T-helper 17 cell (primary cell): ENCODE measurements at places on chromosomes 7 and 10. TPM values are rescaled to one million over a fixed set of nuclear protein-coding genes. Genes with fewer than 3 reads are reported as not detected.

DNA sequence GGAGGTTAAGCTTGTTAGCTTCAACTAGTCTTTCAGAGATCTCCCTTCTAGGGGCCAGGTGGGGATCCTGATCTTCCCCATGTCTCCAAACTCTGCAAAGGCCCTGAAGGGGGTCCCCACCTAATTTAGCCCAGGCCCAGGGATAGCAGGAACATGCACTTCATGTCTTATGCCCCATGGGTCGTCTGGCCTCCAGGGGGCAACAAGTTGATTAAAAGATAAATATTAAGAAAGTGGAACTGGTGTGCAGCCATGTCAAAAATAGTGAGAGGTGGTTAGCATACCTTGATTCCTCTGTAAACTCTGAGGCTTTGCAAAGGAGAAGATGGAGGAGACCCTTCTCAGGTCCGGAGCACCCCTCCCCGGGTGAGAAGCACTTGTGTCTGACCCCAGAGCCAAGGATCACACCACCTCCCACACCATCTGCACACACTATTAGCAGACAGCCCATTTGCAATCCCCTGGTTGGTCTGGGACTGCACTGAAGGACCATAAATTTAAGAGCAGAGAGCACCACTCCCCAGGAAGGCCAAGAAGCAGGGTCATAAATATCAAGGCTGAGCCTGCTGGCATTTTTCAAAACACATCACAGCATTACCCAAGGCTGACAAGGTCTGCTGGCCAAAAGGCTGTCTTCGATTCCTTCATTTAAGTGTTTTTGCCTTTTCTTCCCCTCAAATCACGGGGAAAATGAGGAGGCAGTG is 44.2 kb upstream of the LRRC18 start:
- H3K4me3 ChIP-seq = no peak overlapping the region
- H3K27me3 ChIP-seq = peaks cover 12% of the 10 kb centered on the region

GRCh38 chr7:137931823-137932222 is 70.1 kb downstream of the CREB3L2 start:
- no peak for DNase-seq
- no peaks in the 10 kb centered on the region for H3K27me3 ChIP-seq
- H3K4me1 ChIP-seq = peaks cover 46% of the 10 kb centered on the region
- no peak overlapping the region for H3K4me3 ChIP-seq
- peaks cover 9% of the 10 kb centered on the region for H3K36me3 ChIP-seq

- peaks cover 13% of the 10 kb centered on the region for H3K4me1 ChIP-seq
- no peaks in the 10 kb centered on the region for H3K36me3 ChIP-seq
- H3K27me3 ChIP-seq = peaks cover 2% of the 10 kb centered on the region
- no peak overlapping the region for H3K4me3 ChIP-seq
Measured at GRCh38 chr10:79020605-79021004, 48.2 kb upstream of the ZMIZ1 start.

DNA sequence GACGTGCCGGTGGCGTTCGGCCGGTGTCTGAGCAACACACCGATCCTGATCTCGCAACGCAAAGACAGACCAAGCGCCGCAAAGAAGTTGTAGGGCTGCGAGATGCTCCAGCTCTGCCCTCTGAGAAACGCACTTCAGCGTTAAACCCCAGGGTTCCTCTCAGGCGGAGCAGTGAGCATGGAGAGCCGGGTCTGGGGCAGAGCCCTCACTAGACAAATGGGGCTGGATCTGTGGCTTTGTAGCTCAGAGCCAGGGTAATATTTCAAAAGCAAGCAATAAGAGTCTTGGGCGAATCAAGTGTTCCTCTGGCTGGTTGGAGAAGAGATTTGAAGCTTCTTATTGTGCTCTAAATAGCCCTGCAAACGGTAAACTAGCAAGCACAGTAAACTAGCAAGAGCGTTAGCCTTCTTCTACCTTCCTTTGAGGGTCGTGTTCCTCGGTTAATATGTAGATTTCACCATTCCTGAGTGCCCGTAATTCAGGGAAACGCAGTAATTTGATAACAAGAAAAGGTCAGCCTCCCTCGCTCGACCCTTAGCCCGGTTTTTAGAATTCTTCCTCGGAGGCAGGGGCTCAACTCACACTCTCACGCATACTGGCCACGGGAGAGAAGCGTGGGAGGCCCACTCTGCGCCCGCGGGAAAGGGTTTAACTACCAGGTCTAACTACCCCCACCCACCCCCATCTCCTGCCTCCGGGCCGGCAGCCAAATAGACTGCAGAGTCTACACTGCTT is 6.7 kb downstream of the SKAP2 start:
- H3K4me3 ChIP-seq = peak overlapping the region; percentile 57
- H3K27ac ChIP-seq = no peak overlapping the region
- peaks cover 38% of the 10 kb centered on the region for H3K27me3 ChIP-seq

- DNase-seq = no peak
- no peak overlapping the region for H3K27ac ChIP-seq
- H3K4me3 ChIP-seq = no peak overlapping the region
- peaks cover 22% of the 10 kb centered on the region for H3K4me1 ChIP-seq
Measured at GRCh38 chr7:135493362-135493761, 16.5 kb downstream of the CNOT4 start.

DNA sequence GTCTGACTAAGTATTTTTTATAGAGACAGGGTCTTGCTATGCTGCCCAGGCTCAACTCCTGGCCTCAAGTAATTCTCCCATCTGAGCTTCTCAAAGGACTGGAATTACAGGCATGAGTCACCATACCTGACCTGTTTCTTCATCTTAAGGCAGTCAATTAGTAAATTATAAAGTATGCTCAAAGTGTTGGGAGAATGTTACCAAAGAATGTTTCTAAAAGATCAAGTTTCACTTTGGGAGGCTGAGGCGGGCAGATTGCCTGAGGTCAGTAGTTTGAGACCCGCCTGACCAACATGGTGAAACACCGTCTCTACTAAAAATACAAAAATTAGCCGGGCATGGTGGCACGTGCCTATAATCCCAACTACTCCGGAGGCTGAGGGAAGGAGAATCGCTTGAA is 117.0 kb downstream of the ALOX5 start:
- H3K36me3 ChIP-seq = peaks cover 7% of the 10 kb centered on the region
- no peak for DNase-seq
- no peak overlapping the region for H3K4me3 ChIP-seq

DNA sequence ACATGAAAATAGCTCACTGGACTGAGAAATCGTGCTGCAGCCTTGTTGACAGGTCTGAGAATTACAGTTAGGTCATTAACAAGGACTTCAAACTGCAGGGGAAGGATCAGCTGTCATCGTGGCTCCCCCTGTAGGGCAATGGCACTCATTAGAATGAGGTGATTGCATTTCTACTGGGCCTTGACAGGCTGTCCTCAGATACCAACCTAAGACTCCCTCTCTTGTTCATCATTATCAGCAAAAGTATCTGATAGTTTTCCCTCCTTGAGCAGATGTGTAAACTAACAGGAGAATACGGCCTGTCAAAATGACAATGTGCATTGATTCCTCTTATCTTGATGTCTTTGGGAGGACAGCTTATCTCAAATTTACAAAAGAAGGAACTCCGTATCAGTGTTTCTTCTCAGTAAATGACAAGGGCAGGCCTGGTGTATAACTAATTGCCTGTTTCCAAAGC is 648.5 kb upstream of the LRRN3 start:
- H3K27me3 ChIP-seq = peaks cover 5% of the 10 kb centered on the region
- peaks cover 3% of the 10 kb centered on the region for H3K4me1 ChIP-seq
- no peak for DNase-seq
- H3K36me3 ChIP-seq = no peaks in the 10 kb centered on the region

GRCh38 chr7:106598663-106599342 is 62.2 kb downstream of the CCDC71L start:
- peak; percentile 36 for DNase-seq
- peak overlapping the region; percentile 39 for H3K27ac ChIP-seq
- H3K4me1 ChIP-seq = peaks cover 5% of the 10 kb centered on the region
- H3K36me3 ChIP-seq = peaks cover 3% of the 10 kb centered on the region
- peaks cover 5% of the 10 kb centered on the region for H3K27me3 ChIP-seq

- no peak overlapping the region for H3K27ac ChIP-seq
- peaks cover 17% of the 10 kb centered on the region for H3K27me3 ChIP-seq
- no peak overlapping the region for H3K4me3 ChIP-seq
- no peak for DNase-seq
- H3K36me3 ChIP-seq = peaks cover 3% of the 10 kb centered on the region
Measured at GRCh38 chr10:120253131-120253530, 203.9 kb upstream of the PLPP4 start.

- DNase-seq = no peak
- no peaks in the 10 kb centered on the region for H3K36me3 ChIP-seq
- no peaks in the 10 kb centered on the region for H3K4me1 ChIP-seq
- H3K4me3 ChIP-seq = no peak overlapping the region
- H3K27me3 ChIP-seq = peaks cover 10% of the 10 kb centered on the region
Measured at GRCh38 chr10:33579996-33580395, 245.5 kb upstream of the NRP1 start.

DNA sequence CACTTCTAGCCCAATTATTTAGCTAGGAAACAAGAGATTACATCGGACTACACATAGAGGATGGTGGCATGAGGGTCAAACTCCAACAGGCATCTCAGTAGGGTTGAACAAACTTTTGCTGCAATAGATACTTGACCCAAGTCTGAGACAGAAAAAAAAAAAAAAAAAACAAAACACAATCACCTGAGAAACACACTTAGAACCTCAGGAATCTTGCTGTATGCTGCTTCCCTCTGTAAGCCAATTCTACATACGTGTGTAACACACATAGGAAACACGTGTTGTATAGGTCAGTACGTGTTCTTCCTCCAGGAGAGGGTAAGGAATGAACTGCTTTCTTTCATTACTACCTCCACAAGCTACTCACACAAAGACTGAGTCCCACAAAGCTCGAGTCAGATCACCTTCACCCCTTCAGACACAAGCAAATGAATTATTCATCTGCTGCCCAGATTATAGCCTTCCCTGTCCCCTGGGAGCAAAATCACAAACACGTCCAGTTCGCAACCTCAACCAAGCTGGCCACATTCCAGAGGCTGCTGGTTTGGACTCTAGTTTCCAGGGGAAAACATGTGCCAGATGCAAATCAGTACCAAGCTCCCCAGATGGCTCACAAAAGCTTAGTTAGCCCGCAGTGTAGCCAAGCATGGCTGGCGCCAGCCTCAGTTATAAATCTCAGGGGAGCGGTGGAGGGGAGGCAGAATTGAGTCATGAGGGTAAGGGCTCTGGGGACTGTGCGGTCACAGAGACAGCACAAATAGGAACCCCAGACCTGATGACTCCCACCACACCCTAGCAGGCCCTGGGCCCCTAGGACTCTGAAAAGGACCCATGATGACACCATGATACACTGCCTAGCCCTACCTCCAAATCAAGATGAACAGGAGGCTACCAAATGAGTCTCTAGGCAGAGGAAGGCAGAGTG is 15.1 kb downstream of the PSAP start:
- no peaks in the 10 kb centered on the region for H3K27me3 ChIP-seq
- no peak for DNase-seq
- H3K4me3 ChIP-seq = no peak overlapping the region
- H3K4me1 ChIP-seq = peaks cover 46% of the 10 kb centered on the region
- H3K27ac ChIP-seq = peak overlapping the region; percentile 85

- no peak for DNase-seq
- peaks cover 4% of the 10 kb centered on the region for H3K4me1 ChIP-seq
- H3K4me3 ChIP-seq = peak overlapping the region; percentile 81
- H3K27ac ChIP-seq = peak overlapping the region; percentile 67
- H3K27me3 ChIP-seq = no peaks in the 10 kb centered on the region
Measured at GRCh38 chr7:38318241-38318640, 44.8 kb upstream of the TARP start.

DNA sequence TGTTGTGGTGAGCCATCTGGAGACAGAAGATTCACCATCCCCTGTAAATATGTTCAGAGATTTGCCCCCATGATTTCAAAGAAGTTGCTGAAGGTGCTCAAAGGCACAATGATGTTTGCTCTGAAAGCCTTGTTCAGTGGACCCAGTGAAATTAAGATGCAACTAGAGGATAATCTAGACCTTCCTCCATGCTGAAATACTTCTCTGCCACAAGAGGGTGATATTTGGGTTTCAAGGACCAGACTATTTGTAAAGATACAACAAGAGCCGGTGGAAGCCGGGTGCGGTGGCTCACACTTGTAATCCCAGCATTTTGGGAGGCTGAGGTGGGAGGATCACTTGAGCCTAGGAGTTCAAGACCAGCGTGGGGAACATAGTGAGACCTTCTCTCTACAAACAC is 13.5 kb upstream of the MSRB2 start:
- peaks cover 3% of the 10 kb centered on the region for H3K36me3 ChIP-seq
- DNase-seq = no peak
- H3K27me3 ChIP-seq = peaks cover 50% of the 10 kb centered on the region
- no peaks in the 10 kb centered on the region for H3K4me1 ChIP-seq

GRCh38 chr7:134827889-134828288 is 48.5 kb downstream of the CALD1 start:
- H3K27ac ChIP-seq = no peak overlapping the region
- peaks cover 9% of the 10 kb centered on the region for H3K27me3 ChIP-seq
- no peak overlapping the region for H3K4me3 ChIP-seq
- no peaks in the 10 kb centered on the region for H3K36me3 ChIP-seq
- no peak for DNase-seq

DNA sequence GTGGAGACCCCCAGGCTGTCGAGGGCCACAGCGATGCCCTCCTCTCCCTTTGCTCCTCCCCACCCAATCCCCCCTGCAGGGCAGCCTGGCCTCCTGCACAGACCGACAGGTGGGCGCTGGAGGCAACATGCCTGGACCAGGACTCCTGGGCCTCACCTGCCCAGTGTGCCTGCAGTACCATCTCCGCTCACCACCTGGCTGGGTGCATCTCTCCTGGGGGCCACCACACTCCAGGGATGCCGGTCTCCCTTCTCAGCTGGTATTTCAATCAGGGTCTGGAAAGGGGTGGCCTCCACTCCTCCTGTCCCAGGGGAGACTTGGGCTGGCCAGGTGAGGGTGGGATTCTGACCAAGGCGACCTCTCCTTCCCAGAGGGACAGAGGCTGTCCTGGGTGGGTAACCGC is 17.2 kb upstream of the CFAP46 start:
- peaks cover 3% of the 10 kb centered on the region for H3K36me3 ChIP-seq
- peaks cover 5% of the 10 kb centered on the region for H3K27me3 ChIP-seq
- H3K4me3 ChIP-seq = no peak overlapping the region
- no peak overlapping the region for H3K27ac ChIP-seq
- no peak for DNase-seq

SPDYE3 gene
- not detected for total RNA-seq

ARPC1B gene
- 220 TPM for total RNA-seq

ATP6V0A4 gene
- total RNA-seq = not detected

TMEM273 gene
- 11.3 TPM for total RNA-seq

HOGA1 gene
- total RNA-seq = not detected

AKR1C8 gene
- total RNA-seq = 0.87 TPM

LFNG gene
- 116 TPM for total RNA-seq

CYP2E1 gene
- 12.3 TPM for total RNA-seq
